ENCODE measurements at places on chromosomes 5 and 9. TPM values are rescaled to one million over a fixed set of nuclear protein-coding genes. Genes with fewer than 3 reads are reported as not detected.
A peak's percentile ranks its signal among the peaks of the same experiment; 100 is the strongest.

The QRFP gene
- not detected for total RNA-seq

The LCN2 gene
- total RNA-seq, result 154 TPM

DNA sequence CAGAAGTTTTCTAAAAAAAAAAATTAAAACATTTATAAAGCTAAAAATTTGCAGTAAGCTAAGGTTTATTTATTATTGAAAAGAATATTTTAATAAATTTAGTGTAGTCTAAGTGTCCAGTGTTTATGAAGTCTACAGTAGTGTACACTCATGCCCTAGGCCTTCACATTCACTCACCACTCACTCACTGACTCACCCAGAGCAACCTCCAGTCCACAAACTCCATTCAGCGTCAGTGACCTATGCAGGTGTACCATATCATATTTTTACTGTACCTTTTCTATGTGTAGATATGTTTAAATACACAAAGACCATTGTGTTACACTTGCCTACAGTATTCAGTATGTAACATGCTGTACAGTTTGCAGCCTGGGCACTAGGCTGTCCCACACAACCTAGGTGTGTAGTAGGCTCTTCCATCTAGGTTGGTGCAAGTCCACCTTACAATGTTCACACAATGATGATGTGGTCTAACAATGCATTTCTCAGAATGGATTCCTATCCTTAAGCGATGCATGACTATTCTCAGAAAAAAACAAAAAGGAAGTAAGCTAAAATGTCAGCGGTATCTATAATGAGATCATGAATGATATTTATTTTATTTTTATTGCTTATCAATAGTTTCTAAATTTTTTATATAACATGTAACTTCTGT, 336.7 kb downstream of the AGTPBP1 start:
- H3K27me3 ChIP-seq, result no peaks in the 10 kb centered on the region
- DNase-seq, result peak; percentile 67
- H3K36me3 ChIP-seq, result no peaks in the 10 kb centered on the region
- H3K27ac ChIP-seq, result no peak overlapping the region

DNA sequence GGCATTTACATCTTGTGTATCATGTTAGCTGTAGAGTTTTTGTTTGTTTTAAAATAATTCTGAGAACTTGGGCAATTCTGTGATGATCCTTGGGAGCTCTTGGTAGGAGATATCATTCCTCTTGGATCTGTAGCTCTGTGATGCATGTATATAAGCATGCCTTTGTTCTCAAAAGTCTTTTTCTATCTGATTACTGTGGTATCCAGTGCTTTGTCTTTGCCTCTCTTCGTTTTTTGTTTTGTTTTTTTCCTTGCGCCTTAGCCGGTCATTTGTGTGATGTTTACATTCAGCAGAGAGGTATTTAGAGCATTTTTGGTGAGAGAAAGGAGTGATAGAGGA, 110.0 kb downstream of the PAM start:
- H3K4me1 ChIP-seq, result peaks cover 22% of the 10 kb centered on the region
- no peaks in the 10 kb centered on the region for H3K36me3 ChIP-seq
- H3K4me3 ChIP-seq, result peak overlapping the region; percentile 87
- no peaks in the 10 kb centered on the region for H3K27me3 ChIP-seq

DNA sequence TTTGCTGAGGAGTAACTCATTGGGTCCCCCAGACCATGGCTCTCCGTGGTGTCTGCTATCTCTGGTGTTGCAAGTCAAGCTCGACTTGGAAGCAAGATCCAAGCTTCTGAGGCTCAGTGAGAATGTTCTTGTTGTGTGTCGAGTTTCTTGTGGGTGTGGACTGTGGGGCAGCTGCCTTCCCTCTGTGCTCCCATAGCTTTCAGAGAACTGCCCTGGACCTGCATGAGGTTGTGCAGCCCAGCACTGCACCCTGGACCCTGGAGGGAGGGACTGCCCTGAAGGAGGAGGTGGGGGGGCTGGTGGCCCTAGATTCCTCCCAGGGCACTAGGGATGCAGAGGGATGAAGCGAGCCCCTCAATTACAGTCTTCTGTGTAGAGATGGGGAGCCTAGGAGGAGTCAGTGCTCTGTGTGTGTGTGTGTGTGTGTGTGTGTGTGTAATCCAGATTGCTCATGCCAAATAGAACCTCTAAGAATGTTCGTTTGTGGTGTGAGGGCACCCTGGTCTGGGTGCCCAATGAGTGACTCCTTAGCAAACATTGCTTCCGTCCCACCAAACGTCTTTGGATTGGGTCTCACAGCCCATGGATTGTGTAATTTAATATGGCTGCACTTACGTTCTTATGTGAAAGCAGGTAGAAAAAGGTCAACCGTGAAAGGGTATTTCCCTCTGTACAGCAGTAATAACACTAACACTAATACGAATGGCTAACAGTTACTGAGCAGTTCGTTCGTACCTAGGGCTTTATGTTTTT, 143.3 kb upstream of the LMX1B start:
- no peak for DNase-seq
- no peaks in the 10 kb centered on the region for H3K36me3 ChIP-seq
- no peaks in the 10 kb centered on the region for H3K4me1 ChIP-seq
- no peaks in the 10 kb centered on the region for H3K27me3 ChIP-seq
- H3K4me3 ChIP-seq, result no peak overlapping the region
